Activated CD4-positive, alpha-beta T cell treated with anti-CD3 and anti-CD28 coated beads for 24 hours (primary cell): ENCODE measurements at places on chromosomes 5 and 9.
A peak's percentile ranks its signal among the peaks of the same experiment; 100 is the strongest.

DNA sequence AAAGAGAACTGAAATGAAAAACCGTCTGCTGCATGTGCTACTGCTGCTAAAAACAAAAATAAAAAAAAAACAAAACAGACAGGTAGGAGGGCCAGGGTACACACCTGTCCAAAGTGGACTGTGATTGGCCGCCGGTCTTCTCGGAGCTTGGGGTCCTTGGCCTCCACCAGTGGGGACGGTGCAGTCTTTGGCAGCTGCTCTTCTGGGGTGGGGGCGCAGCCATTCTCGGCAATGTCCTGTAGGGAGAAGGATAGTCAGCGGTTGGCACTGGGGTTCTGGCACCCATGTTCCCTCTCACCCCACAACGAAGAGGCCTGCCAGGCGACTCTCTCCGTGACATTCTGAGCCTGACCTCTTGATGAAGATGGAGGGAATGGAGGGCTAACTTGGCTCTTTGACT is 84.3 kb downstream of the CRB2 start:
- no peak for DNase-seq

- no peak for DNase-seq
Measured at GRCh38 chr5:1522601-1523479, 920 bp downstream of the LPCAT1 start.

- DNase-seq, result peak; percentile 12
Measured at GRCh38 chr5:76367623-76368371, 35.3 kb upstream of the IQGAP2 start.

DNA sequence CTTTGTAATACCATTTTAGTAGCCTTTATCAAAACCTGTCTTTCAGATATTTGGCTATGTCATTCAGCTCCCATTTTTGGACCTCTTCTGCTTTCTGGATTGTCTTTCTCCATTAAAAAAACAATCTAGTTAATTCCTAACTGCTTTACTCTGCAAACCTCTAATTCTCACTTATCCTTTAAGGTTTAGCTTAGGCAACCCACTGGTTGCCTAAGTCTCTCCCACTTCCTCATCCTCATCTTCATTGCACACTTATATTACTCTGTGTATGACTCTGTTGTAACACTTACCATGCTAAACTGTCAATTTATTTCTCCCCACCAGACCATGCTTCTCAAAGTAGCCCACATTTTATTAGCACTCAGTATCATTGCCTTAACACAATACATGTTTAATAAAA is 205.0 kb upstream of the DMRTA1 start:
- DNase-seq, result no peak

DNA sequence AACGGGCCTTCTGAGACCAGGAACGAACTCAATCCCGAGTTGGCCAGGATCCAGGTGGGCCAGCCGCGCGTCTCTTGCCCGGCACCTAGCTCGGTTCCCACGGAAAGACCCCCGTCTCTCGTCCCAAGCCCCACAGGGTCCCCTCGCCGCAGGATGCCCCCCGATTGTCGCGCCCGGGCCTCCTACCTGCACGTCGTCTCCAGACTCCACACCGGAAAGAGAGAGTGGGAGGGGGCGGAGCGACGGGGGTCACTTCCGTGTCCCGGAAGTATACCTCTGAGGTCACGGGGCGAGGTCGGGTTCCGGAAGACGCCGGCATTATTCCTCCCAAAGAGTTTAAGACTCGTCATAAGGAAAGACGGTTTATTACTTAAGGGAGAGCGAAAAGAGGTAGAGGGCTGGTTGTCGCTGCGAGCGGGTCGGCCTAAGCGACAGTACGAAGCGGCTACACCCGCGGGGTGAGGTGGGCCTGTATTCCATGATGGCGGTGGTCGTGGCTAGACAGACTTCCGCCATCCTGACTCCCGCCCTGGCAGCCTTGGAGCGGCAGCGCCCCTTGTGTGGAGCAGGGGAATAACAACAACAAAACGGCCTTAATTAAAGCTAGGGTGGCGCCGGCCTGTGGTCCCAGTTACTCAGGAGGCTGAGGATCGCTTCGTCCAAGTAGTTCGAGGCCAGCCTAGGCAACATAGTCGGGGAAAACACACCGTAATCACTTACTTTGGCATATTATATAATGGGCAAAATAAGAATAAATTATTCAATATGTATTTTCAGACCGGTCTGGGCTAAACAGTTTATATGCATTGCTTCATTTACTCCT is at the start of gene RPS14:
Gene RPS14 (minus strand): TSS at position 223 of the 823 bp plus-strand sequence. CDS start 2,006 bp downstream, outside the sequence.
- peak; percentile 91 for DNase-seq

DNA sequence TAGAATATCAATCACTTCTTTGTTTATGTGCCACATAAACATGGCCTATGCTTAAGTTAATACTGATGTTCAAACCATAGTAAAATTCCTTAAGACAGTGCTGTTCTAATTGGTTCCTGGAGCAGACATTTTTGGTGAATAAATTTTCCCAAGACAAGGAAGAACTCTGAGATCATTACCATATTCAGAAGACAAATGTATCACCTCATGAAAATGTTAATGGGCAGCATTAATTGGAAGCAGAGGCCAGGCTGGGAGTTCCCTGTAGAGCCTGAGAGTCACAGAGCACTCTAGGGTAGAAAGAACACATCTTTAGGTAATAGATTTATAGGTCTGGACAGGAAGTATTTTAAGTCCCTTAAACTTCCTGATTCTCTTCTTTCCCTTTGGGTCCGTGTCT is 240.2 kb downstream of the MAN2A1 start:
- DNase-seq, result no peak

- DNase-seq, result no peak
Measured at GRCh38 chr5:10874541-10874940, 113.5 kb upstream of the DAP start.

DNA sequence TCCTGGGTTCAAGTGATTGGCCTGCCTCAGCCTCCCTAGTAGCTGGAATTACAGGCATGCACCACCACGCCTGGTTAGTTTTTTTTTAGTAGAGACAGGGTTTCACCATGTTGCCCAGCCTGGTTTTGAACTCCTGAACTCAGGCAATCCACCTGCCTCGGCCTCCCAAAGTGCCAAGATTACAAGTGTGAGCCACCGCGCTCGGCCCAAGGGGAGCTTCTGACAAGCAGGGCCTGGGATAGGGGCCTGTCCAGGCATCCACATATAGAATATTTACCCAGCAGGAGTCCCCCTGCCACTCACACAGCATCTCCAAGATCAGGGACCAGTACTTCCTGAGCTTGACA is 10.1 kb downstream of the IRF1 start:
- DNase-seq, result no peak

- DNase-seq, result peak; percentile 40
Measured at GRCh38 chr9:78369639-78370219, 72.8 kb downstream of the PSAT1 start.

DNA sequence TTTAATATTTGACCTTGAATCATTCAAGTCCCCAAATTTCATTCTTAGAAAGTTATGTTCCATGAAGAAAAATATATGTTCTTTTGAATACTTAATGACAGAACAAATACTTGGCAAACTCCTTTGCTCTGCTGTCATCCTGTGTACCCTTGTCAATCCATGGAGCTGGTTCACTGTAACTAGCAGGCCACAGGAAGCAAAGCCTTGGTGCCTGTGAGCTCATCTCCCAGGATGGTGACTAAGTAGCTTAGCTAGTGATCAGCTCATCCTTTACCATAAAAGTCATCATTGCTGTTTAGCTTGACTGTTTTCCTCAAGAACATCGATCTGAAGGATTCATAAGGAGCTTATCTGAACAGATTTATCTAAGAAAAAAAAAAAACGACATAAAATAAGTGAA is 65.4 kb downstream of the WDR41 start:
- DNase-seq, result no peak

DNA sequence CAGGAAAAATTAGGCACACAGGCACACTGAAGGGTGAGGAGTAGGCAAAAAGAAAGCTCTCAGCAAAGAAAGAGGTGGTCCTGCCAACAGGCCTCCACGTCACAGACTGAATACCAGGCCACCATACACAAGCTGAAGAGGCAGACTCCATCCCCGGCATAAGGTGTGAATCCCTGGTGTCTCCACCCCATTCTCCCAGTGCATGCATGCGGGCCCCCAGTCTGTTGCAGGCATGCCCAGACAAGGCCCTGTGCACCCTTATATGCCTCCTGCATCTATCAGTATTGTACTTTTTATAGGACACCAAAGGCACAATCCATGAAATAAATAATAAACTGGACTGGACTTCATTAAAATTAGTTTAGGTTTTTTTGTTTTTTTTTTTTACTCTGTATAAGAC is 73.1 kb downstream of the RGMB start:
- no peak for DNase-seq

DNA sequence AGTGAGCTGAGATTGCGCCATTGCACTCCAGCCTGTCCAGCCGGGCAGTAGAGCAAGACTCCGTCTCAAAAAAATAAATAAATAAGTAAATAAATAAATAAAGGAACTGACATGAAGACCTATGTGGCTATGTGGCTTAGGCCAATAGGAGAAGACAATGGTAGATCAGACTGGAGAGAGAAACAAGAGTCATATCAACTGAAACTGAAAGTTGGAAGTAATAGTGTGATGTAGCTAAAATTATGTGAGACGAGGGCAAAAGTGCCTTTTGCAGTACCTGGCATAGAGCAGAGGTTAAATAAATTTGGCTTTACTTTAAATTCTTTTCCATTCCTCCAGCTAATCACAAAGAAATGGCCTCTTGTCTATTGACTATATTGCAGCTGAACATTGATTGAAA is 7.3 kb downstream of the FBP2 start:
- no peak for DNase-seq

DNA sequence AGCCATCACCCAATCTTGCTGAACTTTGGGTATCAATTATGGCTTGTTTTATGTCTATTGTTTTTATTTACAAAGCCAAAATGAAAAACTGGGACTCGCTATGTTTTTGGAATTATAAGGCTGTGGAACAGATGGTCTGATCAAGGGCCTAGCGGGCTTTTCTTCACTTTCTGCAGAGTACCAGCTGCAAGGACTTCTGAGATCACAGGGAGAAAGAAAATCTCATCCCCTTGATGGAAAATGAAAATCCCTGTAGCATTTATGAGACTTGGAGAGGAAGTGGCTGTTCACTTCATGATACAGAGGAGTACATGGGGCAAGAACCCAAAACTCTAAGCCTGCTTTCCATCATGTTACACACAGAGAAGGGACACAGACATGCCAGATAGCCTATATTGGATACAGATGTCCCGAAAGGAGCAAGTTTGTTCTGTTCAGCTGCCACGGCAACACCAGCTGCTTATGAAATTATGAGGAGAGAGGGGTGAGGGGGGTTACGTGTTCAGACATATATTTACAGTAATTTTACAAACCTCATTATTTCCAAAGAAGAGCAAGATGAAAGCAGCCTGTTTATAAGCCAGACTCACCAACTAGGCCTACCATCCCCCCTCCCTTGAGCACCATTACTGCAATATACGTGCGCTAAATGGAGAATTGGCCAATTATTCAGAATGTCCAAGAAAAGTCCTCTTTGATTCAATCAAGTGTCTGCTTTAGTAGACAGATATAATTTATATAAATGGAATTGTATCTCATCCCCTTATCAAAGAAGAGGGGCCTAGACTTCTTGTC is 220.0 kb downstream of the MARCHF11 start:
- DNase-seq, result no peak

DNA sequence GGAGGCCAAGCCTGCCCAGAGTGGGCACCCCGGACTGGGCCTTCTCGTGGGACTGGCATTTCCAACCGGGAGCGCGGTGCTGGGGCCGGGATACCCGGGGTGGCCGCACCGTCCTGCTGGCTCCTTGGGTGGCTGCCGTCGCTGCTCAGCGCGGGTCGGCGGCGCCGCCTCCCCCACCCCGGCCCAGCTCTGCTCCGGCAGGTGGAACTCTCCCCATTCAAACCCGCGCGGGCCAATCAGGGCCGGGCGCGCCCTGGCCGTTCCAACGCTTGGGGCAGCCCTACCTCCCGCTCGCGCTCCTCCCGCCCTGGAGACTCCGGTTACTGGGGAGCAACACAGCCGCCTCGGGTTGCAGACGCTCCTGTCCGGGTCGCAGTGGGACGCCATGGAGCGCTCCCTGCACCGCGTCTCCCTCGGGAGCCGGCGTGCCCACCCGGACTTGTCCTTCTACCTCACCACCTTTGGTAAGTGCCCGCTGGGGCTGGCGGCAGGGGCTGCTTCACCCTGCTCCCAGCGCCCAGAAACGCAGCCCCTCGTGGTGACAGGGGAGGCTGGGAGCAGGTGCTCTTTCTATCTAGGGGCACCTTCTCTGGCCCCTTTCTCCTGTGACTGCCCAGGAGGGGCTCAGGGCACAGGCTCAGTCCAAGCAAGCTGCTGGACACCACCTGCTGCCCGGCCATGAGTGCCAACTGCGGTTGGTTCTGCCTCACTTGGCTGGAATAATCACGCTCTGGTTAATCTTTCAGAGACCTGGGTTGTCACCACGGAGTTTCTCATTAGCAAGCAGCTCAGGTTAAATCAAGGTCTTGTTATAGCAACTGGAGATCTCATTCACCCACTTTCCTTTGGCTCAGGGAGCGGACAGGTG is at the start of gene RGS3:
Gene RGS3 (plus strand): TSS at position 310 of the 868 bp plus-strand sequence. CDS start 76 bp downstream, at position 386.
- DNase-seq, result no peak

DNA sequence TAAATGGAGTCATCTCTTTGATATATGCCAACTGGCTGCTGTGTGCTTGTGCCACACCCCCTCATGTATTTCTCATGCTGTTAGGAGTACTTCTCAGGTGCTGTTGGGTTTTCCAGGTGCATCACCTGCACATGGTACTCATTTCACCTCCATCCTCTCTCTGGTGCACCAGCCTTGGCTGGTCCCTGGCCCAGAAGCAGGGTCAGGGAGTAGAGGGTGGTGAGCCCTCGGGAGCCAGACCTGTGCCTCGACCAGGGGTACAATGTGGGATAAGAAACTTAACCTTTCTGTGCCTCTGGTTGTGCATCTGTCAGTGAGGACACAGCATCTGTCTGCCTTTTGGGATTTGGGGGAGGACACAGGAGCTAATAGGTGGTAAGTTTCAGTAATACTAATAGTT is 38.5 kb downstream of the SECISBP2 start:
- no peak for DNase-seq

DNA sequence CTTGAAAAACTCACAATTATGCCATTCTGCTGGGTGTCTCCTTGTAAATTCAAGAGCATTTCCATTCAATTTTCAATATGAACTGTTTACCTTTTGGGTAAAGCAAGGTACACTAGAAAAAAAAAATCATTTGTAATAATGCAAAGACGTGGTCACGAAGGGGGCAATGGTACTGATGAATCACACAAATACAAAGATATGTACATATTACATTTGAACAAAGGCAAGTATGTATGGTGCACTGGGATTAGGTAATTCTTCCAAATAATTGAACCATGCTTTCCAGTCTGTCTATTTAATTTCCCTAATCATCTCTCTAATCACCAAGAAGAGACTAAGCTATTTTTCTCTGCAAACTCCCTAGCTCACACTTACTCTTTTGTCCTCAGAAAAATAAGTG is 63.4 kb upstream of the RNF38 start:
- DNase-seq, result no peak

GRCh38 chr5:111224561-111225345 is 569 bp downstream of the CAMK4 start:
- no peak for DNase-seq
